Activated T-helper 1 cell treated with anti-CD3 and anti-CD28 coated beads, Interleukin-2, amount 50 U/mL, for 16 hours (primary cell): ENCODE measurements at places on chromosomes 11 and 22.

DNA sequence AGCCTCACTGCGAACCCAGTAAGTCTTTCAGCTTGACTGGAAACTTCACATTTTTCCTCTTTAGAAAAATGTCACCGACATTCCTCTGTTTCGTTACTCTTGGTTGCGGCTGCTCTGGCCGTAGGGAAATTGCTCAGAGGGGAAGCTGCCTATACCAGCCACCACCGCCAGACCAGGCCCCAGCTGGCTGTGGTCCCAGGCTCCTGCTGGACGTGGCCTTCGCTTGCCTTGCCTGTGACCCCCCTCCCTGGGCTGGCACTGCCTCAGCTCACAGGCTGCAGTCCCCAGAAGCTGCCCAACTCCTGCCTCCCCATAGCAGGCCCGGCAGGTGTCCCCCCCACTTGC lies 197.8 kb downstream of the MN1 start:
- DNase-seq, result no peak

GRCh38 chr11:124760205-124760652 lies 1.9 kb downstream of the ESAM start:
- DNase-seq, result no peak

- DNase-seq, result no peak
These were observed 69.3 kb downstream of the RAB38 start for GRCh38 chr11:88105951-88106350.

- no peak for DNase-seq
These were observed 43.3 kb upstream of the MMP7 start for GRCh38 chr11:102573851-102574250.

- DNase-seq, result no peak
These were observed 916.6 kb downstream of the LRRC4C start for GRCh38 chr11:40542821-40543220.

DNA sequence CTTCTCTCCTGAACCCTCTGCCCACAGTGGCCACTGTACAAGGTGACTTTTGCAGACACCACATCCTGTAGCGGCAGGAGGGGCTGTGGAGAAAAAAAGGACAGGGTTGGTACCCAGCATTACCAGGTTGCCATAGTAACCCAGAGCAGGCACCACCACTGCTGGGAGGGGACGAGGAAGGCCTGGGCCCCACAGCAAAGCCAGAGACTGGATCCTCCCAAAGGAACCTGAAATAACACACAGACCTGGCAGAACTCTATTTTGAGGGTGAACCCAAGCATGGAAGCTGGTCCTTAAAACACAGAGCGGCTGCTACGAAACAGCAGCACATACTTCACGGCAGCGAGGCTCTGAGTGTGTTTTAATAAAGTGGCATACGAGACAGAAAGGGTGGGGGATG lies 380.6 kb downstream of the CTTN start:
- DNase-seq, result no peak

DNA sequence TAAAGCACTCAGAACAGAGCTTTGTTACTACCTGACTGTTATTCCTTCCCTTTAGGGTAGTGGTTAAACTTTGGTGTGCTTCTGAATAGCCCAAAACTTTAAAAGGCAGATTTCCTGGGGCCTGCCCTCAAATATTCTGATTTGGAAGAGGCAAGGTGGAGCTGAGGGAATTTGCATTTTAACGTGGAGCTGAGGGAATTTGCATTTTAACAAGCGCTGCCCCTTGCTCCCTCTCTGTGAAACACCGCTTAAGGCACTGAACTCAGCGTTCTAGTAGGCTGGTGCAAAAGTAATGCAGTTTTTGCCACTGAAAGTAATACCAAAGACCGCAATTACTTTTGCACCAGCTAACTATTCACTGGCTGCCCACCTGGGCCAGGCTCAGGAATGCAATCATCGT lies 35.0 kb downstream of the TPST2 start:
- no peak for DNase-seq

GRCh38 chr11:131228378-131228777 lies 142.0 kb upstream of the NTM start:
- DNase-seq, result no peak

GRCh38 chr11:59900366-59901126 lies 22.0 kb downstream of the OOSP3 start:
- DNase-seq, result no peak

- no peak for DNase-seq
These were observed 129.6 kb downstream of the CEP164 start for GRCh38 chr11:117457031-117457785.

GRCh38 chr11:26909991-26910591 lies 83.8 kb upstream of the FIBIN start:
- DNase-seq, result no peak

GRCh38 chr11:47083913-47084312 lies 92.8 kb downstream of the ARFGAP2 start:
- no peak for DNase-seq

DNA sequence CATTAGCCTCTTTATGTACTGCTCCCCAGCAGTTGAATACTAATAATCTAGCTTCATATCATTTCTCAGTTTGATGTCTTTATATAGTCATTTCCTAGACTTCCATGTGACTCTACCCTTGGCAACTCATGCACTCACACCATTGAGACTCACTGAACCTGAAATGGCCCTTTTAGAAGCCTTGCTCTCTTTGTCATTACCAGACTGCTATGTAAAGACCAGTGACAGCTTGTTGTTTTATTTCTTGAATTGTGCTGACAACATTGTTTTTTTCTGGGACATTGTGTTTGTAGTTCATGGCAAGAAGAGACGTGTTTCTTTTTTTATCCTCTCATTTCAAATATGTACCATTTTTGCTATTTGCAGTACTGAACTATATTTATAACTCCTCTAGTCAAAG lies 256.5 kb downstream of the CNTN5 start:
- no peak for DNase-seq

DNA sequence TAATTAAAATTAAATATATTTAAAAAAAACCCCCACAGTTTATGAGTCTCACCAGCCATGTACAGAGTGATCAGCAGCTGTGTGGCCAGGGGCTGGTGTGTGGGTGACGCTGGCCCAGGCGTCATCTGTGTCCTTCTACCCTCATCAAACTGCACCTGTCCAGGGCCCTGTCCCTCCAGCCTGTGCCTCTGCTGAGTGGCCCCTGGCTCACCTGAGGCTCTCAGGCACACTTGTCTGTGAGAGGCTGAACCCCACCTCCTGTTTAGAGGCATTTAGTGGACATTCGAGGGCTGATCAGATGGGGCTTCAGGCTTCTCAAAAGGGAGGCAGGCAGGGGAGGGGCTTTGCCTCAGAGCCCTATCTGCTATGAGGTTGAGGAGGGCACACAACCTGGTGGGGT lies 29.9 kb upstream of the SMIM38 start:
- no peak for DNase-seq

DNA sequence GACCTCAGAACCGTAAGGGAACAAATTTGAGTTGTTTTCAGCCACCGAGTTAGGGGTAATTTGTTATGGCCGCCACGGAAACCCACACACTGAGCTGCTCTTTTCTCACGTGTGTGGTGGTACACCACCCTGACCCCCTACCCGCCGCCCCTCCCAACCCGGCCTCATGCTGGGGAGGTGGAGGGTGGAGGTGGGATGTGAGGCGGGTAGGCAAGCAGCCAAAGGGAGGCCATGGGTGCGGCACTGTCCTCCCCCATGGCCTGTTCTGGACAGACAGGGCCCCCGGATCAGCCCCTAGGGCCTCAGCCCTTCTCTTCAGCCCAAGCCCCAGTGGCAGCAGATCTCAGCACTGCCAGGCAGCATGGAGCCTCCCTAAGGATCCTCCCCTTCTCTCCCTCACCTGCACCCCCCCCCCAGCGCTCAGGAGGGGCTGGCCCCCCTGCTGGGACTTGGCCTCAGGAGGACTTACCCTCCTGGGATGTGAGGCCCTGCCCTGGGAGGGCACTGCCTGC lies 7.9 kb downstream of the PRR5 start:
- DNase-seq, result no peak
